ENCODE measurements at places on chromosomes 5 and 9.

- DNase-seq = no peak
Observed at GRCh38 chr5:54804521-54804920, 180.9 kb downstream of the ESM1 start.

- no peak for DNase-seq
Observed at GRCh38 chr5:102099766-102100331, 196.2 kb downstream of the SLCO4C1 start.

GRCh38 chr5:80242849-80243248 lies 13.0 kb downstream of the SERINC5 start:
- no peak for DNase-seq

GRCh38 chr9:107942856-107943255 lies 453.3 kb upstream of the KLF4 start:
- no peak for DNase-seq

GRCh38 chr5:6350277-6351090 lies 27.9 kb downstream of the MED10 start:
- DNase-seq = no peak

DNA sequence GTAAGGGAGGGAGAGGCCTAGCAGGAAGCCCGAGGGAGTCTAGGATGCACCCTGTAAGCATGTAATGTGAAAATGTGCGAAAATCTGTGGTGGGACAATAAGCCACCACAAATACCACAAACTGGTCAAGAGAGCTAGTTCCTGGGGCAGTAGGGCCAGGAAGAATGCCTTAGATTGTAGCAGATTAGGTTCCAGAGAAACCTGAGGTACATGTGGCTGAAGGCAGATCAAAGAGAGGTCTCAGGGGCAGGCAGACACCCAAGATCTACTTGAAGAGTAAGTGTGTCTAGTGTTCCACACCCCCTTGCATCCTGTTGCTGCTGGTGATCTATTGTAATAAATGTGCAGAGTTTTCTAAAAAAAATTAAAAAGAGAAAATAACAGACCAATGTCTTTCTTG lies 1677.3 kb upstream of the CDH6 start:
- DNase-seq = no peak

DNA sequence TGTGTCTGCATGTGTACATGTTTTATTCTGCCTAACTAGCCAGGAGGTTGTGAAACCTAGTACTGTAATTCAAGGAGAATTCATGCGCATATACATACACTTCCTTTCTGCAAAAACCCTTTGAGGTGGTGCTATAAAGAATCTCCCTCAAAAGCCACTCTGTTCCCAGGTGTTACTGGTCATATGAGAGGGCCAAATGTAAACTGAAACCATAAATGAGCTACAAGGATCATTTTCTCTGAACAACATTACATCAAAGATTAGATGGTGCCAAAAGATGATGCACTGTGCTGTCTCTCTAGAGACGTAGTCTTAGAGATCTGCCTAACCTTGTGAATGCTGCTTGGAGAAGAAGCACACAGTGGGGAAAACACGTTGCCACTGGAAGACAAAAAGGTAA lies 15.7 kb downstream of the NREP start:
- DNase-seq = no peak

- no peak for DNase-seq
Observed at GRCh38 chr5:150140830-150141229, 14.8 kb downstream of the PDGFRB start.

- DNase-seq = no peak
Observed at GRCh38 chr5:168073311-168073710, 218.1 kb upstream of the WWC1 start.

DNA sequence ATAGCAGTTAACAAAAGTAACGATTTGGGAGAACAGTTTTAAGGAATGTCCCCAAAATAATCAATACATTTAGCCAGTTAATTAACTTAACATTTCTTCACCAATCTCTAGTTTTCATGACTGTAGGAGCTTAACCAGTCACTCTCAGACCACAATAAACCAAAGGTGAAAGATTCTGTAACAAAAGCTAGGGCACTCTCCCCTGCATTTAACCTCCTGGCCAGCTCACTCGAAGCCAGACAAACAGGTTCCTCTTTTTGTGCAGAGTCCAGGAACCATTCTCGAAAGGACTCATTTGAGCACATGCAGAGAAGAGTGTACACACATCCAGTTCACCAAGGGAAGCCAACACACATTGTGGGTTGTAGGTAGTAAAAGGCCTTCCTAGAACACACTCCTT lies 6.5 kb downstream of the IL7R start:
- no peak for DNase-seq

DNA sequence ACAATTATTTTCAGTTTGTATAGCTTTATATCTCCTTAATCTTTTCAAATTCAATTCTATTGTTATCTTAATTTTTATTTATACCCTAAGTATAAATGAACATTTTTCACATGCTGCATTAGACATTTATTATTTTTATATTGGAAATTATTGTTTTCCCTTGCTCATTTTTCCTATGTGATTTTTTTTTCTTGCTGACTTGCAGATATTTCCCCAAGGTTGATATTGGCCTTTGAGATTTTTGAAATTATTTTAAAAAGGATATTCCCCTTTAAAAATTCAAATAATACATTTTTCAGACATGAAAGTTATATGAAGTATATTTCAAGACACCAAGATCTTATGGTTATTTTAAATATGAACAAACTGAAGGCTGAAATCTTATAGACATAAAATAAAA lies 234.2 kb downstream of the TRIM36 start:
- DNase-seq = no peak

DNA sequence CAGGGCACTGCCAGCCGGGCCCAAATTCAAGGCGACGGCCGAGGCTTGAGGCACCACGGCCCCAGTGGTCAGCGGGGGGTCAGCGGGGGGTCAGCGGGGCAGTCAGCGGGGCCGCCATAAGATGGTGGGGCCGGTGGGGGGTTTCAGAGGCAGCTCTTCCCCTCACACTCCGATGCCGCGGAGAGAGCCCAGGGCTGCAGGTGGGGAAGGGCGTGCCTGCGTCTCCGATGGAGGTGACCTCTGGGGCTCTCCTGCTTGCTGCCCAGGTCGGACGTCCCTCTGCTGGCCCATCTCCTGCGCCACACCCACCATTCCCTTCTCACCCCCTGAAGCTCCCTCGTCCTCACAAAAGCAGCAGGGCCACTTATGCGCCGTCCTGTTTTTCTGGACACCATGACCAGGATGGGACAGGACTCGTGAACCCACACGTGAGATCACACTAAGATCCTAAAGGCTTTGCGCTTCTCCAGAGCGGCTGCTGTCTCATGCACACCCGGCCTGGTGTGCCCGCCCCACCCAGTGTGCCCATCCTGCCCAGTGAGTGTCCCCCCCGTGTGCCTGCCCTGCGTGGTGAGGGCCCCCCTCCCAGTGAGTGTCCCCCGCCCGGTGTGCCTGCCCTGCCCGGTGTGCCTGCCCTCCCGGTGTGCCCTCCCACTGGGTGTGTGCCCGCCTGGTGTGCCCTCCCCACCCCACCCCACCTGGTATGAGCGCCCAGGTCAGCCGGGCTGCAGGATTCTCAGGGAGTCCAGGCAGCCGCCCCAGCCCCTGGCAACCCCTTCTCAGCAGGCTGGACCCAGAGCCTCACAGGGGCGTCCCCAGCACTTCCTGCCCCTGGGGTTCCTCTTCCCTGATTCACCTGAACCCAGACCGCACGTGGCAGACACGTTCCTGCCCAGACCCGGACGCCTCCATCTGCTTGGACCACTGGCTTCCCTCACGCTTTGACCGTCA lies 48.7 kb upstream of the NKD2 start:
- DNase-seq = no peak

GRCh38 chr9:121741228-121741918 lies 89.9 kb downstream of the DAB2IP start:
- no peak for DNase-seq
